Activated naive CD8-positive, alpha-beta T cell treated with anti-CD3 and anti-CD28 coated beads, Interleukin-2, amount 50 U/mL, for 16 hours (primary cell): ENCODE measurements at places on chromosomes 3 and 15.

DNA sequence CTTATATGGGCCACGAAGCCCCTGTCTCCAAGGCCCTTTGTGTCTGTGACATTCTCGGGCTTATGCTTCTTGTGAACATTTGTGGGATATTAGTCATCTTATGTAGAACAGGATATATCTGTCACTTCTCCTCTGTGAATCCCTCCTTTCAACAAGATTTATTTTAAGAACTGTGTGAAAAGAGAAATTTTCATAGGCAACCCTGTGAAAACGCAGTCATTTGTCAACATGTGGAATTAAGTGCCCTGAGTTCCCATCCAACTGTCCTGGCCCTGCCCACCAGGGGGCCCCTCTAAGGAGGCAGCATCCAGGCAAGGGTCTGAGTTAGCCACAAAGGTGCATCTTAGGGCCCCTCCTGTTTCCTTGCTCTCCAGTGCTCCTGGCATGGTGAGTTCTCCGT lies 76.8 kb upstream of the CHRNA7 start:
- no peak for DNase-seq

DNA sequence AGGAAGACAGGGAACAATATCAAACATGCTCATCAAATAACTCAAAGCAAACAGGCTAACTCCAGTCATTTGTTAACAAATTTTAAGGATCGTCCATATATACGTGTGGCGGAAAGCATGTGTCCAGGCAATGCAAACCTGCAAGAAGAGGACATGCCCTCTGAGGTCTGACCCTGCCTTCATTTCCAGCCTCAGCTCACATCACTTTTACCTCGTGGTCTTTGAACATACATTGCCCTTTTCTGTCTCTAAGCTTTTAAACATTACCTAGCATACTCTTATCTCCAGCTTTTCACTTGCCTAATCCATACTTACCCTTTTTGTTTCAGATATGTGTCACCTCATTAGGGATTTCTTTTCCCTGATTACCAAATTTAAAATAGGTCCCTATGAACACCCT lies 944.4 kb downstream of the ROBO1 start:
- no peak for DNase-seq

DNA sequence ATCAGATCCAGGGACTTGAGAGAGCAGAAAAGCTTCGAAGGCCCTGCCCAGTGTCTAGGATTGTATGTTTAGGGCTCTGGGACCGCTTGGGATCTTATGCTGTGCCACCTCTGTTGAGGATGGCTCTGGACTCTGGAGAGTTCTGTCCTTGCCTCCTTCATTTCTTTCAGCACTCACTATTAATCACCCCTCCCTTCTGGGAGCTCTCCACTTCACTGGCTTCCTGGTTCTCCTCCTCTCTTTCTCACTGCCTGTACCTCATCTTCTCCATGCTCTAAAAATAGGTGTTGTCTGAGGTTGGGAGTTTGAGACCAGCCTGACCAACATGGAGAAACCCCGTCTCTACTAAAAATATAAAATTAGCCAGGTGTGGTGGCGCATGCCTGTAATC lies 17.3 kb downstream of the MAPKBP1 start:
- DNase-seq: no peak

DNA sequence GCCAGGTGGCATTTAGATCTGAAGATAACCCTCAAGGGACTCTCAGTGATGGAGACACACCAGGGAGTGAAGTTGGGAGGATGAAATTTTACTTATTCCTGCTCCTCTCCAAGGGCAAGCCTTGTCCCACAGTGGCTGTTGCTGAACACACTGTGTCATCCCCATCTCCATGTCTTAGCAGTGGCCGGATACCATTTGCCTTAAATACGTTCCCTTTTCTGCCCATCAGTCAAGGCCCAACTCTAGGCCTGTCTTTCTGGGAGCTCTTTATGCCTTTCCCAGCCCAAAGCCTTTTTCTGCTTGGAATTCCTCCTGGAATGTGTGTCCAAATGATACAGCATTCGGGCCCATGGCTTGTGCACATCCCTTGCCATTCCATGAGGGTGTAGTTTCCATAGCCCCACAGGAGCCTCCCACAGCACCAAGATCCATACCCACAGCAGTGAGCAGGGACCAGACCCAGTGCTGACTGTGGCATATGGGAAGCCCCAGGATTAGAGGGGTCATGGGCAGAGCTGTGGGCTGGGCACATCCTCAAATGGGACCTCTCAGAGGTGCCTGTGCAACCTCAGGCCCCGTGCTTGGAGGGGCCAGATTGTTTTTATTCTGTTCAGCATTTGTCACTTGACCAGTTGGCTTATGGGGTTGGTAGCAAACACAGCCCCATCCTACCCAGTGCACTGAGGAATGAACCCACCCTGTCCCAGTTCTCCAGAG lies 63.7 kb upstream of the PRR23C start:
- no peak for DNase-seq

- DNase-seq: no peak
Measured at GRCh38 chr15:75599401-75599800, 20.3 kb upstream of the PTPN9 start.
